WTC11 (cell line): ENCODE measurements at places on chromosomes 3 and 15.

- H3K27me3 ChIP-seq = peaks cover 7% of the 10 kb centered on the region; the same call in 1 of the 2 replicates
- peaks cover 75% of the 10 kb centered on the region for H3K36me3 ChIP-seq
- no peaks in the 10 kb centered on the region for H3K4me1 ChIP-seq
- no peak overlapping the region for H3K4me3 ChIP-seq
Measured at GRCh38 chr3:183653209-183654064, 18.0 kb downstream of the KLHL24 start.

DNA sequence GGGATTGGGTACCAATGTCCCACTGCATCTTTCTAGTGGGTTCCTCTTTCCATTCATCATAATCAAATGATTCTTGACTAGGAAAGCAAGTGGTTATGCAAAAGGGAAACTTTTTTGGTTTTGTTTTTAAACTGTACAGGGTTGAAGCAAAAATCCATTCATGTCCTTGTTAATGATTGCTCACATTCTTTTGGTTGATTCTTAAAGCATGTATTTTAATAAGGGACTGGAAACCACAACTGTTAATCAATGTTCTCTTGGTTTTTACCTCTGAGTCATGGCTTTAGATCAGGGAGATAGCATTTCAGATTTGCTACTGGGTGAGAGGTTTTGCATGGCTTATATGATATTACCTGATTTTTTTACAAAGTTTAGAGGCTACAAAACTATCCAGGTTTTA lies 371.7 kb upstream of the RGMA start:
- H3K27ac ChIP-seq = no peak overlapping the region
- peaks cover 3% of the 10 kb centered on the region for H3K27me3 ChIP-seq
- peaks cover 4% of the 10 kb centered on the region for H3K36me3 ChIP-seq
- H3K4me1 ChIP-seq = peaks cover 18% of the 10 kb centered on the region
- no peak for DNase-seq

DNA sequence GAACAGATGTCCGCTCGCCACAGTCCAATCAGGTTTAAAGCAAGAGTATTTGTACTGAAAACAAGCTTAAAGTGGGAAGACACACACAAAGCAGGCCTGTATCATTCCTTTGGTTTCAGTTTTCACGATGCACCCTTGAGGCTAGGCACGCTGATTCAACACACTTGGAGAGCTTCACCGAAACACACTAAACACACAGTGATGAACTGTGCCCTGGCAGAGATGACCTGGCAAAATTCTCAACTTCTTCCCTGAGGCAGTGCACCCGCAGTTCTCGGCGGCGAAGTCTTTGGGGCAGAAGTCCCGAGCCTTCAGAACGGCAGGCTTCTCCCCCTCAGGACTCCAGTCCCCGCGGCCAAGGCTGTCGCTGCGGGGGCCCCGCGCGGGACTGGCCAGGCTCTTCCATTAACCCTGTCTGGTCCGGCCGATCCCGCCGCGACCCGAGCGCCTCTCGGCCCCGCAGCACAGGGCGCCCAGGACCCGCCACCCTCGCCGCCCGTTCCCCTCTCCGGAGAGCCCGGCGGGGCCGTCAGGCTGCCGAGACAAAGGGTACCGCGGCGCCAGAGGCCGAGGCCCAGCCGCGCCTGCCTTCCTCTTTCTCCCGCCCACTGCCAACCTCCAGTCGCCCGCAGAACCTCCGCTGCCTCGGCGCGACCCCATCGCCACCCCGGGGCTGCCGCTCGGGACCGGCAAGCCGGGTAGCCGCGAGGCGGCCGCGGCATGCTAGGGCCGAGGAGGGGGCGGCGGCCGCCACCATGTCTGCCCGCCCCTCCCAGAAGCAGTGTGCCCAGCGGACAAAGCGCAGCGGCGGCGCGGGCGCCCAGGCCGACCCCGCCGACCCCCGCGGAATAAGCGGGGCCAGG lies 792 bp downstream of the GABPB1 start:
- H3K4me3 ChIP-seq = peak overlapping the region; percentile 98
- peak; percentile 46 for DNase-seq
- peaks cover 31% of the 10 kb centered on the region for H3K36me3 ChIP-seq
- H3K4me1 ChIP-seq = peaks cover 45% of the 10 kb centered on the region

DNA sequence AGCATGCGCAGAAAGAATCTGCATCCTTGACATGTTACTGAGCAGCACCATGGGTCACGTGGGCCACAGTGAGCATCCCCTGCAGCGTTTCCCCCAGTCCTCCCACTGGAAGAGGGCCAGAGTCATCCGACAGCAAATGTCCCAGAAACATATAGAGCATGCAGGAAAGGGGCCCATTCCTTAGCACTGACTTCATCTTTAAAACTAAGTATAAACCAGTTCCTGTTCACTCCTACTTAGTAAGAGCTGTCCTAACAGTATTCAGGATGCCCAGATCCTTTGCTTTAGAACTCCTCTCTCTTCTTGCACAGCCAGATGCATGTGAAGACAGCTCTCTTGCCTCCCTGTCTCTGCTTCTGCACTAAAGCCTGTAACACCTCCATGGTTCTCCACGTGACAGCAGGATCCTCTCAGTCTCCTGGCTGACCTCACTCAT lies 79.3 kb upstream of the OXTR start:
- DNase-seq = no peak
- H3K36me3 ChIP-seq = no peaks in the 10 kb centered on the region; the same call in 1 of the 2 replicates
- no peaks in the 10 kb centered on the region for H3K27me3 ChIP-seq
- H3K4me1 ChIP-seq = peaks cover 16% of the 10 kb centered on the region

DNA sequence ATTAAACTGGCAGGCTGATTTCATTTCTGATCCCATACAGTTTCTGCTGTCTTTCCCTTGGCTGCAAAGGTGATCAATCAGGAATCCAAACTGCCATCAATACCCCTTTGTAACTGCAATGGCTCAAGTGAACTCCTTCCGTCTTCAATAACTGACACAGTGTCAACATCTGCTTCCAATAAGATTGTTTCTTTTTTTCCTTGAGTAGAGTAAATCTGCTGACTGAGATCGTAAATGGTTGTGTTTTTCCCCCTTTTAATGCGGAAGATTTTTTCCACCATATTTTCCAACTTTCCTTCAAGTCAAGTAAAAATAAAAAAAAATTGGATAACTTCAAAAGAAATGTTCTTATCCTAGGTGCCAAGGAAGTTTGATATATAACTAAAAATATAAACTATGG lies 48.7 kb downstream of the VGLL3 start:
- no peaks in the 10 kb centered on the region for H3K36me3 ChIP-seq
- no peak overlapping the region for H3K4me3 ChIP-seq
- no peaks in the 10 kb centered on the region for H3K27me3 ChIP-seq
- H3K27ac ChIP-seq = no peak overlapping the region

DNA sequence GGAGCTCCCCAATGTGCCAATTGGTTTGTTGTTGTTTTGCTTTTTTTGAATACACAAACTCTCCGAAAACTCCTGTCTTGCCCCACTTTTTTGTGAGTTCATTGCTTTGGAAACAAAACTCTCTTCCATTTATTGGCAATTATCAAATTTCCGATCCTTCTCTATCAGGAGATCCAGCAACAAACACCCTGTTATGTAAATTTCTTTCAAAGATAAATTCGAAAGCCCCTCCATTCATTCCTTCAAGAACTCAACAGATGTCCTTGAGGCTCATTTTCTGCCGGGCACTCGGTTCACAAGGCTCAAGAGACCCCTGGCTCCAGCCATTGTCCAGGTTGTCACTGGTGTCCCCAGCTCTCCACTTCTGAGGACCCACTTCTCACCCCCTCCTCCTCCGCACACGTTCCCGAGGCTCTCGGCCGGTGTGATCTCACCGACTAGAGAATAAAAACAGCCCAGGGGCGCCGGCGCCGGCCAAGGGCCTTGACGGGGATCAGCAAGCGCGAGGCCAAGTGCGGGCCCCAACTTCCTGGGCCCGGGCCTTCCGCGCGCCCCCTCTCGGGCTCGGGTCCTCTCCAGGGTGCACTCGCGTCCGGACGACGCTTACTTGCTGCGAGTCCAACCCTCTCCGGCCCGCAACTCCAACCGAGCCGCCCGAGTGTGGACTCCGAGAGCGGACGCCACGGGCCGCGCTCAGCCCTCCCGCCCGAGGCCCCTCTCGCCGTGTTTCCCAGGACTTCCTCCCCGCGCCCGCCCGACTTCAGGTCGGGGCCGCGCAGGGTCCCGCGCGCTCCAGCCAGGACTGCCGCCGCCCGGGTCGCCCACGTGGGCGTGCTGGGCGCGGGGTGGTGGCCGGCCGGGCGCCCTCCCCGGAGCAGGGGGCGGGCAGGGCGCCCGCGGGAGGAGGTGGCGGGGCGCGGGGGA lies 533 bp upstream of the SMAD3 start:
- peaks cover 45% of the 10 kb centered on the region for H3K4me1 ChIP-seq
- H3K27me3 ChIP-seq = peaks cover 31% of the 10 kb centered on the region
- peak overlapping the region; percentile 70 for H3K4me3 ChIP-seq
- H3K27ac ChIP-seq = peak overlapping the region; percentile 95
- peak; percentile 76 for DNase-seq

GRCh38 chr3:42035816-42036482 lies 55.2 kb upstream of the TRAK1 start:
- DNase-seq = no peak
- H3K36me3 ChIP-seq = 0 out of 2 replicates have a peak, but pooled peaks cover 12% of the 10 kb centered on the region
- no peaks in the 10 kb centered on the region for H3K27me3 ChIP-seq
- H3K27ac ChIP-seq = peak overlapping the region; percentile 91
- H3K4me3 ChIP-seq = no peak overlapping the region

- peaks cover 74% of the 10 kb centered on the region for H3K4me1 ChIP-seq
- peaks cover 15% of the 10 kb centered on the region for H3K36me3 ChIP-seq
- no peak for DNase-seq
- no peaks in the 10 kb centered on the region for H3K27me3 ChIP-seq
Measured at GRCh38 chr3:61669668-61670299, 108.4 kb downstream of the PTPRG start.

- peaks cover 96% of the 10 kb centered on the region for H3K27me3 ChIP-seq
- peaks cover 29% of the 10 kb centered on the region for H3K4me1 ChIP-seq
- no peaks in the 10 kb centered on the region for H3K36me3 ChIP-seq
- no peak overlapping the region for H3K4me3 ChIP-seq
- H3K27ac ChIP-seq = no peak overlapping the region
Measured at GRCh38 chr3:183536238-183536880, 19.1 kb downstream of the KLHL6 start.

DNA sequence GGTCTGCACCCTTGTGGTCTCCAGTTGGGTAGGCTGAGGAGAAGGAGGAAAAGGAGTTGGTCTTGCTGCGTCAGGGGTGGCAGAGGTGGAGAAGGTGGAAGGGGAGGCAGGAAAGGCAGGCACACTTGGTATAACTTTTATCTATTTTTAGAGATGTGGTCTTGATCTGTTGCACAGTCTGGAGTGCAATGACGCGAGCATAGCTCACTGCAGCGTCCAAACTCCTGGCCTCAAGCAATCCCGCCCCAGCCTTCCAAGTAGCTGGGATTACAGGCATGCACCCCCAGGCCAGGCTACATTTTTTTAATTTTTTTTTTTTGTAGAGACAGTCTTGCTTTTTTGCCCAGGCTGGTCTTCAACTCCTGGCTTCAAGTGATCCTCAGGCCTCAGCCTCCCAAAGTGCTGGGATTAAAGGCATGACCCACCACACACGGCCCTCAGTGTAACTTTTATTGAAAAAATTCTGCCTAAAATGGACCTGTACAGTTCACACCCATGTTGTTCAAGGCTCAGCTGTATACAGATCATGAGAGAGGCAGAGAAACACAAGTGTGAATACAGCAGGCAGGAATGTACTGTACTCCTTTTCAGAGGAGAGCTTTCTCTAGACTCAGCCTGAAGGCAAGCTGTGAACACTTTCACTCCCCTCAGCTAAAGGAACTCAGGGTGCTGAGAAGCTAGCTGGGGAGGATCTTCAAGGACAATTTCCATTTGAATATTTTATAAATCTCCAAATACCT lies 2.1 kb upstream of the RHOV start:
- peaks cover 4% of the 10 kb centered on the region; the same call in 1 of the 2 replicates for H3K27me3 ChIP-seq
- no peak overlapping the region for H3K27ac ChIP-seq
- H3K4me3 ChIP-seq = no peak overlapping the region
- H3K36me3 ChIP-seq = no peaks in the 10 kb centered on the region

GRCh38 chr3:161905520-161906132 lies 409.0 kb downstream of the OTOL1 start:
- no peak for DNase-seq
- H3K4me1 ChIP-seq = no peaks in the 10 kb centered on the region
- no peak overlapping the region for H3K27ac ChIP-seq
- H3K4me3 ChIP-seq = no peak overlapping the region
- no peaks in the 10 kb centered on the region for H3K36me3 ChIP-seq

DNA sequence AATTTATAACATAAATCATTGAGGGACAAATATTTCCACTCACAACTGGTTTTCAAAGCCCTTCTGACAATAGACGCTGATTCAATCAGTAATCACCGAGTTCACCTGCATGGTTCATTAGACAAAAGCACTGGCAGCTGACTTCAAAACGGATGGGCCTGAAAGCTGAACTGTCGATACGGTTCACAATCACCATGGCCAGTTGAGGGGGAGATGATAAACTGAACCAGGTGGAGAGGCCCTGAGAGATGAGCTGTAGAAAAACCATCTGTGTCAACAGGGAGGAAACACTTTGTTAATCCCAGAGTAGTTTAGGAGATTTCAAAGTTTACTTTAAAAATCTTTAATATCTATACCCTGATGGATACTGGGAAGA lies 75.0 kb downstream of the PEX5L start:
- no peaks in the 10 kb centered on the region for H3K36me3 ChIP-seq
- DNase-seq = no peak
- peaks cover under 1% of the 10 kb centered on the region; the same call in 1 of the 2 replicates for H3K4me1 ChIP-seq

GRCh38 chr15:74777769-74778598 lies 3.9 kb upstream of the CSK start:
- no peaks in the 10 kb centered on the region for H3K36me3 ChIP-seq
- H3K27me3 ChIP-seq = peaks cover 27% of the 10 kb centered on the region
- H3K27ac ChIP-seq = no peak overlapping the region
- H3K4me3 ChIP-seq = no peak overlapping the region
- H3K4me1 ChIP-seq = peaks cover 49% of the 10 kb centered on the region

- H3K4me1 ChIP-seq = peaks cover 46% of the 10 kb centered on the region
- H3K36me3 ChIP-seq = no peaks in the 10 kb centered on the region
- peak overlapping the region; percentile 90 for H3K27ac ChIP-seq
- H3K4me3 ChIP-seq = peak overlapping the region; percentile 95
- no peak for DNase-seq
Measured at GRCh38 chr3:25663347-25663868, 1.3 kb downstream of the TOP2B start.

- peaks cover 21% of the 10 kb centered on the region for H3K4me1 ChIP-seq
- H3K4me3 ChIP-seq = no peak overlapping the region
- H3K27me3 ChIP-seq = no peaks in the 10 kb centered on the region
- 0 out of 2 replicates have a peak, but pooled peaks cover 5% of the 10 kb centered on the region for H3K36me3 ChIP-seq
- no peak overlapping the region for H3K27ac ChIP-seq
Measured at GRCh38 chr3:51622868-51623267, 48.2 kb upstream of the TEX264 start.

- H3K4me1 ChIP-seq = peaks cover 59% of the 10 kb centered on the region
- peaks cover 48% of the 10 kb centered on the region for H3K36me3 ChIP-seq
- no peak for DNase-seq
- H3K4me3 ChIP-seq = no peak overlapping the region
- 0 out of 2 replicates have a peak overlapping the region, but pooled peaks have one; percentile 50 for H3K27ac ChIP-seq
Measured at GRCh38 chr15:77480859-77481633, 60.4 kb downstream of the HMG20A start.

GRCh38 chr15:81887912-81888311 lies 157.9 kb downstream of the MEX3B start:
- no peak overlapping the region for H3K27ac ChIP-seq
- DNase-seq = no peak
- no peaks in the 10 kb centered on the region for H3K27me3 ChIP-seq
- H3K36me3 ChIP-seq = peaks cover 2% of the 10 kb centered on the region; the same call in 1 of the 2 replicates

- H3K27ac ChIP-seq = no peak overlapping the region
- H3K36me3 ChIP-seq = no peaks in the 10 kb centered on the region
- peak overlapping the region; percentile 71 for H3K4me3 ChIP-seq
- H3K27me3 ChIP-seq = peaks cover 64% of the 10 kb centered on the region
Measured at GRCh38 chr3:24521420-24522145, 26.9 kb upstream of the THRB start.

- peaks cover 10% of the 10 kb centered on the region for H3K4me1 ChIP-seq
- H3K27me3 ChIP-seq = no peaks in the 10 kb centered on the region; the same call in 1 of the 2 replicates
- H3K4me3 ChIP-seq = no peak overlapping the region
- H3K27ac ChIP-seq = no peak overlapping the region
- no peak for DNase-seq
- H3K36me3 ChIP-seq = peaks cover 51% of the 10 kb centered on the region
Measured at GRCh38 chr3:16334909-16335308, 69.9 kb downstream of the OXNAD1 start.
